SHP77 (cell line): ENCODE measurements at places on chromosomes 12 and 14.
A peak's percentile ranks its signal among the peaks of the same experiment; 100 is the strongest.

DNA sequence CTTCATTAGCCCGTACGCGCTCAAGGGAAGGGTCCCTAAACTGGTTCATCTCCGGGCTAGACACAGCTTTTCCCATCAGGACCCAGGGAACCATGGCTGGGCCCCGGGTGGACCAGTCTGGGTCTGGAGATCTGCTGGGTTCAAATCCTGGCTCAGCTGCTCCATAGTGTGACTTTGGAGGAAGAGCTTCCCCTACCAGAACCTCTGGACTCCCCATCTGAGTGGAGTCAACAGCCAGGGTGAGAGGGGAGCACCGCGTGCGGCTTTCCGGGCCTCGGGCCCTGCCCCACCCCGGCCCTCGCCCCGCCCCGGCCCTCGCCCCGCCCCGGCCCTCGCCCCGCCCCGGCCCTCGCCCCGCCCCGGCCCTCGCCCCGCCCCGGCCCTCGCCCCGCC, 41.2 kb downstream of the BEGAIN start:
- no peak for DNase-seq

DNA sequence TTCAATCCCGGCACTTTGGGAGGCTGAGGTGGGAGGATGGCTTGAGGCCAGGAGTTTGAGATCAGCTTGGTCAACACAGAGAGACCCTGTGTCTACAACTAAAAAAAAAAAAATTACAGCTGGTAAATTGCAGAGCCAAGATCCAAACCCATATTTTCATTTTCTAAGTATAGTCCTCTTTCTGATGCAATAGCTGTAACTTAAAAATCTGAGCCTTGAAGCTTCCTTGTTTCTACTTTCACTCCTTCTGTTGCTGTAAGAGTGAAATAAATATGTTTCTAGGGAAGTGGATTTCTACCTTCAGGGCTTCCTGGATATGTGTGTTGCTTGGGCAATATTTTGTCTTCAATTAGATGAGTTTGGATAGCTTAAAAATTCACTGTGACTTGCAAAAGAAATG, 42.0 kb upstream of the PRICKLE1 start:
- DNase-seq, result no peak

DNA sequence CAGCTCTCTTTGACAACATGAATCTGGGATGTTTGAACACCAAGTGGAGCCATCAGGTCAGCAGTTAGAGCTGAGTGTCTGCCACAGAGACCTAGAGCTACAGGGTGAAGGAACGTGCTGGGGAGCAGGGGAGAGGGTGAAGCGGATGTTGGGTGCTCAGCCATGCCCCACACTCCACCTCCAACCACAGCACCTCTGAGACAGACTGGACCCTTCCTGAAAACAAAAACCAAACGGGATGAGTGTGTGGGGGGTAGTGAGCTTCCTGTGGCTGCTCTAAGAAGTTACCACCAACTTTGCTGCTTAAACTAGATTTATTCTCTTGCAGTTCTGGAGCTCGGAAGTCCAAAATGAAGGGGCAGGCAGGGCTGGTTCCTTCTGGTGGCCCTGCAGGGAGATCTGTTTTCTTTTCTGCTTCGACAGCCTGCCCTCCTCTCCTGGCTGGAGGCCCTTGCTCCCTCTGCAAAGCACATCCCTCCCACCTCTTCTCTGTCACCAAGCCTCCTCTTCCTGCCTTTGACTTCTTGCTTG, 5.6 kb upstream of the GOLGA3 start:
- no peak for DNase-seq

GRCh38 chr12:99767809-99768208, 120.3 kb downstream of the GARIN6 start:
- peak; percentile 19 for DNase-seq

DNA sequence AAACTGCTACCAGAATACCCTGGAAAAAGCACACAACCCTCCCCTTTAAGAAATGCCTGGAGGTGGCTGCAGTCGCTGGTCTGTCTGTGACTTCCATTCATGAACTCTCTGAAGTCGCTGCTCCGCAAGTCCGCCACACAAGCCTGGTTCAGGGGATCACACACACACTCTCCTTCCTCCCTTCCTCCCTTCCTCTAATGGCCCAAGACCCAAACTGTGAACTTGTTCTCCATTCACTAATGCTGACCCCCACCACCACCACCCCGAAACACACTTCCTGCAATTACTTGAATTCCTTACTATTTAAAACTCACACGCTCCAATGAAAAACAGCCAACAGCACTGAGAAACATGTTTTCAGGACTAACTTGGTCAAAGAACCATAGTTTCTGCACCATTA, 1.0 kb upstream of the LMO3 start:
- DNase-seq, result no peak

GRCh38 chr12:32107359-32108267, 966 bp downstream of the BICD1 start:
- peak; percentile 7 for DNase-seq

DNA sequence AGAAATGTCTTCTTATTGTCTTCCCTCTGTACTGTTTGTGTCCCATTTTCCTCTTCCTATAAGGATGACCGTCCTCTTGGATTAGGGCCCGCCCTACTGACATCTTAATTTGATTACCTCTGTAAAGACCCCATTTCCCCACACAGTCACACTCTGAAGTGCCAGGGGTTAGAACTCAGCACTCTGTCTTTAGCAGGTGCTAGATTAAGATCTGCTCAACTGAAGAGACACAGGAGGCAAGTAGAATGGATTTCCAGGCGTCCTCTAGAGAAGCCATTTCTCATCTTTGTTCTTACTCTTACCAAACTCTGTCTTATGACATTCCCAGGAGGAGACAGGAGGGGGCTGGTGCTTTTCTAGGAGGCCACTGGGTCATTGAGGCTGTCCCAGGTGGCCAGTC, 50.8 kb downstream of the VCPKMT start:
- DNase-seq, result no peak

DNA sequence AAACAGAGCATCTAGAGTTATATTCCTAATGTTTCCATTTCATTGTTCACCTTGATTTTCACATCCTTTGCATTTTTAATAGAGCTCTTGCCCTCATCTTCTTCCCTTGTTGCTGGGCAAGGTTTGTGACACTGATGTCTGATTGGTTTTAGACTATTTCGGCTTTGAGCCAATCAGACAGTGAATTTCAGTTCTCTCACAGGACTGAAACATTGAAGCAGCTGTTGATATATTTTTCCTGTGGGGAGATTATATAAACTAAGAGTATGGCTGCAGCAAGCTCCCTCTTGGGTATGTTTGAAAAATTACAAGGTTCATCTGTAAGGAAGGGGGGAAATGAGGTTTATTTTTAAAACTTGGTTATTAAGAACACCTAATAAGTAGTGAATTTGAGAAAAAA, 51.2 kb downstream of the ATF7IP start:
- peak; percentile 68 for DNase-seq

- DNase-seq, result no peak
These were observed at the start of gene RASAL1 for GRCh38 chr12:113135178-113136127. Gene RASAL1 (minus strand): TSS chr12:113135761. CDS start chr12:113135462, 299 bp downstream.

- no peak for DNase-seq
These were observed 16.2 kb upstream of the PCNX1 start for GRCh38 chr14:70890826-70891659.

- DNase-seq, result no peak
These were observed 182.6 kb downstream of the ETV6 start for GRCh38 chr12:11832093-11832492.

- DNase-seq, result no peak
These were observed 73.5 kb upstream of the FICD start for GRCh38 chr12:108441549-108441948.

DNA sequence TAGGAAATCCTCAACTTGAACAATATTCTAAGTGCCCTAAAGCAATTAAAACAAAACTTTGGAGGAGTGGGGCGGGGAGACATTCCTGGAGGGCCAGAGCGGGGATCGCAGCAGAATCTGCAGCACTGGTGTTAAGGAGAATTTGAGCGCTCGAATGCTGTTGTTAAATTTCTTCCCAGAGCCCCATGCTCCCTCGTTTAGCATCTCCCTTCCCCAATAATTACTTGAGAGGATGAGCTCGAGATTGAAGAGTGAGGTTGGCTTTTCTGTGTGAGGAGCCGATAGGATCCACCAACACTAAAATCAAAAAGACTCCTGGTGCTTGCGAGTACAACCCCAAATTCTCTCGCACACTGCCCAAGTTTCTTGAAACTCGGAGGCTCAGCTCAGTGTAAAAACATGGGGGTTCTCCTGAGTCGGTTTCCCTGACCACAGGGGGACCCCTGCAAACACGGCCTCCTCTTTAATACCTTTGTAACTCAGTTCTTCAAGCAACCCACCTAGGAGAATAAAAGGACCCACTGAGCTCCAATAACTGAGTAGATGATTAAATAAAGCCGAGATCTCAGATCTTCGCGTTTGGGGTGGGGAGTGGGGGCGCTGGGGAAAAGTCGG, 10.2 kb upstream of the FOXG1 start:
- DNase-seq, result no peak

DNA sequence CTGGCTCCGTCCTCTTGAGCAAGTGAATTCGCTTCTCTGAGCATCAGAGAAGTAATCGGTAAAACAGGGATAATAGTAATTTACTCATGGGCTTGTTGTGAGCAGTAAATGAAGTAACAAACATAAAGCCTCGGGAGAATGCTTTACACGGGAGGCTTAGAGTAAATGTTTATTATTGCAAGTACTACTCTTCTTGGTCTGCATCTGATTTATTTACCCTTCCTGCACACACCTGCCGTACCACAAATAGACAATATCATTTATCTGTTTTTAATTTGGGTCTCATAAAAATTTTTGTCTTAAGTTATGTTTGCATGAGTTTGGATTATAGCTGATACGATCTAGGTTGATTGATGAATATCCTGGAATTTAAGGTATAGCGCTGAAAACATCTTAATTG, 7.8 kb upstream of the COL2A1 start:
- DNase-seq, result no peak

DNA sequence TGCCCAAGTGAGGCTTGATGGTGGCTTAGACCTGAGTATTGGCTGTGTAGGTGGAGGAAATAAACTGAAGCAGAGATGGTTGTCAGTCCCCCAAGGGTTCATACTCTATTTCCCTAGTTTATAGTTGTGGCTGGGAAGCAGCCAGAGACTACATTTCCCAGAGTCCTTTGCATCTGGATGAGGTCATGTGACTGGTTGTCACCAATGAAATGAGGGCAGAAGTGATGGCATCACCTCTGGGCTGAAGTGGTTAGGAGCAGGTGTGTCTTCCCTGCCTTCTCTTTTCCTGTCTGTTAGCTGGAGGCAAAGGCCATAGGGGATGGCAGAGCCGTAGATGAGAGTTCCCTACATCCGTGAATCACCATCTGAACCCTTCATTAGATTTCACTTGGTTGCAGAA, 16.3 kb upstream of the NOS1 start:
- peak; percentile 59 for DNase-seq

DNA sequence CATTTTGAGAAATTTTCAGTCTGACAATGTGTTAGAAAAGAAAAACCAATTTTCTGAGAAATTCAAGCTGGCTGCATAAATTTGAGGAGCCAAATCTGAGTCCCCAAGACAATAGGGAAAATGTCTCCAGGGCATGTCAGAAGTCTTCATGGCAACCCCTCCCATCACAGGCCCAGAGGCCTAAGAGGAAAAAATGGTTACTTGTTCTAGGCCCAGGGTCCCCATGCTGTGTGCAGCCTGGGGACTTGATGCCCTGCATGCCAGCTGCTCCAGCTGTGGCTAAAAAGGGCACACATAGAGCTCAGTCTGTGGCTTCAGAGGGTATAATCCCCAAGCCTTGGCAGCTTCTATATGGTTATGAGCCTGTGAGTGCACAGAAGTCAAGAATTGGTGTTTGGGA, 464.6 kb downstream of the CCER1 start:
- DNase-seq, result no peak

- no peak for DNase-seq
These were observed 63.2 kb upstream of the PNMA1 start for GRCh38 chr14:73777420-73777819.

GRCh38 chr14:58861586-58861985, 223.8 kb downstream of the DACT1 start:
- no peak for DNase-seq

DNA sequence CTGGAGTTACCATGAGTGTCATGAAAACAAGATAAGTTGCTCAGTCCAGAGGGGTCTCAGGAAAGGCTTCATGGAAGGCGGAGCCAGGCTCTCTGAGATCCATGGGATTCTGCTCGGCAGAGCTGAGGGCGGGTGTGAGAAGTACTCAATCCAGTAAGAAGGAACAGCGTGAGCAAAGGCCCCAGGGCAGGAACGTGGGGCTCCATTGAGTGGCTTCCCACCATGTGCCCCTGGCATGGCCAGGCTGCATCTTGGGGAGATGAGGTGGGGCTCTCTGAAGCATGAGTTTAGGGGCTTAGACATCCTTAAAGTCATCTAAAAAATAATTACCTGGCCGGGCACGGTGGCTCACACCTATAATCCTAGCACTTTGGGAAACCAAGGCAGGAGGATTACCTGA, 58.0 kb downstream of the ARL6IP4 start:
- DNase-seq, result no peak

- peak; percentile 79 for DNase-seq
These were observed 104.0 kb downstream of the CALM1 start for GRCh38 chr14:90500665-90501370.

- DNase-seq, result no peak
These were observed 308.0 kb downstream of the SLC6A15 start for GRCh38 chr12:84604551-84604950.

DNA sequence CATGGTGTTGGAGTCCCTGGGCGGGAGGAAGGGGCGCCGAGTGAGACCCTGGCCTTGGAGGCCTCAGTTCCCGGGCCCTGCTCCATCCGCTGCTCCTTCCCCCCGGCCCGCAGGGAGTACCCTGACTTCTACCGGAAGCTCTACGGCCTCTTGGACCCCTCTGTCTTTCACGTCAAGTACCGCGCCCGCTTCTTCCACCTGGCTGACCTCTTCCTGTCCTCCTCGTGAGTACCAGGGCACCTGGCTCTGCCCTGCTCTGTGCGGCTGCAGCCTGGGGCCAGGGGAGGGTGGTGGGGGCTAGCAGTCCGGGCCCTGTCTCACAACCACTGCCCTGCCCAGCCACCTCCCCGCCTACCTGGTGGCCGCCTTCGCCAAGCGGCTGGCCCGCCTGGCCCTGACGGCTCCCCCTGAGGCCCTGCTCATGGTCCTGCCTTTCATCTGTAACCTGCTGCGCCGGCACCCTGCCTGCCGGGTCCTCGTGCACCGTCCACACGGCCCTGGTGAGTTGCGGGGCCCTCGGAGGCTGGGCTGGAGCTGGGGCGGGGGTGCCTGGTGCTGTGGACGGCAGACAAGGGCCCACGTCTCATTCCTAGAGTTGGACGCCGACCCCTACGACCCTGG, 7.0 kb downstream of the NOC4L start:
- DNase-seq, result no peak

GRCh38 chr14:73724696-73725095, 10.5 kb upstream of the PNMA1 start:
- DNase-seq, result no peak

- DNase-seq, result no peak
These were observed 106.6 kb downstream of the BTG1 start for GRCh38 chr12:92039046-92039445.

DNA sequence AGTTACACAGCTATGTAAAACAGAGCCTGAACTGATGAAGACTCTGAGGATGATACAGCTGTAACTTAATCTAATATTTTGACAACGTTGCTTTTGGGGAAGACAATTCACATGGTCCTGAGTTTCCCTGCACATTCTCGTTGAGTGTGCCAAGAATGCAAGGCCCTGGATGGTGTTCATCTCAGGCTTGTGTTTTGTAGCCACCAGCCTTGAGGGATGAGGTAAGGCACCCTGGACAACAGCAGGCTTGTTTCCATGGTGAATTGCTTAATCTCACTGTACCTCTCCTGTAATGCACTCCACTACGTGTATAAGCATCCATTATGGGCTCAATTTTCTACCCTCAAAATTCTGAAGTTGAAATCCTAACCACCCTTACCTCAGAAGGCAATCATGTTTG, 2.1 kb downstream of the CATSPERB start:
- DNase-seq, result no peak

GRCh38 chr14:26217778-26218177, 380.1 kb downstream of the NOVA1 start:
- DNase-seq, result no peak

- no peak for DNase-seq
These were observed 250.0 kb upstream of the CLEC14A start for GRCh38 chr14:38505973-38506249.
